Activated T-helper 1 cell treated with anti-CD3 and anti-CD28 coated beads, Interleukin-2, amount 50 U/mL, for 16 hours (primary cell): ENCODE measurements at places on chromosomes 2 and 18.

GRCh38 chr2:167987558-167987957 is 259.8 kb downstream of the STK39 start:
- DNase-seq, result no peak

DNA sequence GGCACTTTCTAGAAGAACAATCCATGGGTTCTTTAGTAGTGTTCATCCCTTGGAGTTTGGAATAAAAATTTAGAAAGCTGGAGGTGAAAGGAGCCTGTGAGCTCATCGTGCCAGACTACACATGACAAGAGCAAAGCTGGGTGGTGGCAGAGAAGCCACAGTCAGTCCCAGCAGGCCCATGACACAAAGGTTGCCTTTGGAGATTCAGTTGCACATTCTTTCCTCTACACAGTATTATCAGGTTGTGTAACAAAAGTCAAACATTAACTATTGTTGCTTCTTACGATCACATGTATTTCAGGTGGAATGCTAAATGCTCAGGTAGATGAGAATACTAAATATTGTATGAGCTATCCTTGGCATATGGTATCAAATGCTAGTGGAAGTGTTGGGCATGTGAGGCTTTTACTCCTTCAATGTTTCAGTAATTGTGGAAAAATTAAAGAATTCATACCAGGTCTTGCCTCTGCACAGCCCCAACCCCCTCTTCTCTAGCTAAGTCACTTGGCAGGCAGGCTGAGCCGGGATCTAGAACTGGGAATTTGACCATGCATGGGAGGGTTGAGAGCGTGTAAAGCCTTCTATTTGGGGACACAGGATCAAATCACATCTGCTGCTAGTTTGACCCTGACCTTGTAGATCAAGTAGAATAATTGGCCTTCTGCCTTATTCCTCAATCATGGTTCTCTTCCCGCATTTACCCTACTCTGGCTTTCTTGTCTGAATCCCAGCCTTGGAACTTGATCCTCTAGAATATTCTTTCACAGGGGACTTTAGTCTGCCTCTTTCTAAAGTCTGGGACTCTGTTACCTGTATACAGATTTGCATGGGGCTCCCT is 230.9 kb downstream of the GCA start:
- DNase-seq, result no peak

GRCh38 chr2:54347622-54348021 is 91.6 kb upstream of the TSPYL6 start:
- no peak for DNase-seq

GRCh38 chr18:56199580-56200330 is 438.6 kb downstream of the TXNL1 start:
- DNase-seq, result no peak

- DNase-seq, result no peak
Measured at GRCh38 chr2:66568650-66569300, 133.8 kb downstream of the MEIS1 start.

DNA sequence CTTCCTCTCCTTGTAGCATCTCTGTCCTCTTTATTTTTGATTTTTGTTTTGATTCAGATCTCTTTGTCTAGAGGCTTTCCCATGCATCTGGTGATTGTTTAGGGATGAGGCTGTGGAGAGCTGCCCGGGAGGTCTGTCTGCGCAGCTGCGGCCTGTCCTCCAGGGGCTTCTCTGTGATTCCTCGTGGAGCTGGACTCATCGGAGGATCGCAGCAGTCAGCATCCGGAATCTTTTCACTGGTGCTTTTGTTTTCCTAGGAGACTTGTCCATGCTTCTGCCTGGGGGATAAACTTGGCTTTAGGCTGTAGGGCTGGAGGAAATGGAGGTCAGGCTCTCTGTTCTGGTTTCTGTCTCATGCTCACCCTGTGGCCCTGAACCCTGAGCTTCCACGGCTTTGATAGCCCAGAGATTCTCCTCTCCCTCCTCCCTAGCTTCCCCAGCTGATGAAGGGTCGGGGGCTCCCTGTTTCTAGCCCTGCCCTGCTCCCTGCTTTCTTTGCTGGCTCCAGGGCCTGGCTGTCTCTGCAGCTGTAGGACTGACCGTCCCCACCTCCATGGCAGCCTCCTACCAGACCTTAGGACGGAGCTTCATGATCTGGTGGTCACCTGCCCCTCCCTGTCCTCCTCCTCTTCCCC is 35.5 kb downstream of the ZNF532 start:
- no peak for DNase-seq
